Aortic smooth muscle cell (primary cell): ENCODE measurements at places on chromosomes 5 and 9. TPM values are rescaled to one million over a fixed set of nuclear protein-coding genes. Genes with fewer than 3 reads are reported as not detected.

The AJM1 gene
- total RNA-seq, result 1.1 TPM in 2 replicates

The DOK3 gene
- 1.4 and 2.0 TPM in 2 replicates for total RNA-seq

The GADD45G gene
- total RNA-seq, result 0.31 and 0.53 TPM in 2 replicates

The KIAA1191 gene
- 52.0 and 59.7 TPM in 2 replicates for total RNA-seq

The CDKN2B-AS1 gene
- total RNA-seq, result 4.9 and 5.2 TPM in 2 replicates

The SLC36A3 gene
- total RNA-seq, result not detected in 2 replicates

The TMEM252 gene
- total RNA-seq, result not detected in 2 replicates

The TTLL11 gene
- total RNA-seq, result 4.5 and 4.7 TPM in 2 replicates

The ANKRD20A1 gene
- total RNA-seq, result 0.12 and 0.53 TPM in 2 replicates

The GRIA1 gene
- 1.7 and 6.0 TPM in 2 replicates for total RNA-seq

The NUTM2G gene
- total RNA-seq, result not detected in 2 replicates

The SPINK7 gene
- total RNA-seq, result not detected in 2 replicates

The ANKRD31 gene
- total RNA-seq, result 0.06 and 0.13 TPM in 2 replicates

The SLC1A3 gene
- total RNA-seq, result 0.13 and 0.19 TPM in 2 replicates

The ARSI gene
- 0.13 and 0.19 TPM in 2 replicates for total RNA-seq

The PCDHAC1 gene
- total RNA-seq, result 0.06 and 0.13 TPM in 2 replicates

The NPM1 gene
- 1,065 and 1,285 TPM in 2 replicates for total RNA-seq

The AMBP gene
- total RNA-seq, result 0.12 and 0.53 TPM in 2 replicates

The STOML2 gene
- total RNA-seq, result 102 and 127 TPM in 2 replicates

The SMIM32 gene
- total RNA-seq, result not detected in 2 replicates

The SLC4A9 gene
- not detected in 2 replicates for total RNA-seq

The ZNF354C gene
- total RNA-seq, result 6.7 and 7.4 TPM in 2 replicates

The TAF11L10 gene
- not detected in 2 replicates for total RNA-seq

The NIM1K gene
- 0.25 and 0.53 TPM in 2 replicates for total RNA-seq

The TXNDC8 gene
- not detected in 2 replicates for total RNA-seq

The ADGRV1 gene
- 0.13 and 0.19 TPM in 2 replicates for total RNA-seq

The TNC gene
- total RNA-seq, result 20.6 and 48.6 TPM in 2 replicates

The PCDHGA11 gene
- 11.0 and 18.2 TPM in 2 replicates for total RNA-seq

The CAVIN4 gene
- total RNA-seq, result 0.92 and 1.2 TPM in 2 replicates

The PCDHA1 gene
- under 0.01 and 0.06 TPM in 2 replicates for total RNA-seq

The GDA gene
- total RNA-seq, result under 0.01 TPM in 1 of 2 replicates, not detected in the other

The PHYHD1 gene
- 5.7 and 9.8 TPM in 2 replicates for total RNA-seq

The SLC22A4 gene
- total RNA-seq, result 1.1 and 1.7 TPM in 2 replicates
